ENCODE measurements at places on chromosomes 6 and 20.

DNA sequence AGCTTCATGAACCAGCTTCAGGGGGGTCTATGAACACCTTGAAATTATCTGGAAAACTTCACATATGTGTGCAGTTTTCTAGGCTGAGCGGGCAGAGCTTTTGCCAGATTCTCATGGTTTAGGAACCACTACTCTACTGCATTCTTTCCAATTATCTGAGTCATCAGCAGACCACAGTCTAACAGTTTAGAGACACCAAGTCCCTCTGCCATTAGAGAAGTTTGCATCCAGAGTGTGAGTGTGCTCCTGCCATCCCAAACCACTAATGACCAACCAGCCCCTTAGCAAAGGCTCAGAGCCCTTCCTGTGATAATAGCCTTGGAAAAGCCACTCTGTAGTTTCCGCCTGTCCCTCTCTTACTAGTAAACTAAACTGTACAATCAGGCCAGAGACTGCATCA, 96.8 kb downstream of the PHACTR1 start:
- no peak for DNase-seq

GRCh38 chr20:47857569-47858464, 72.5 kb upstream of the SULF2 start:
- peak; percentile 59 for DNase-seq

DNA sequence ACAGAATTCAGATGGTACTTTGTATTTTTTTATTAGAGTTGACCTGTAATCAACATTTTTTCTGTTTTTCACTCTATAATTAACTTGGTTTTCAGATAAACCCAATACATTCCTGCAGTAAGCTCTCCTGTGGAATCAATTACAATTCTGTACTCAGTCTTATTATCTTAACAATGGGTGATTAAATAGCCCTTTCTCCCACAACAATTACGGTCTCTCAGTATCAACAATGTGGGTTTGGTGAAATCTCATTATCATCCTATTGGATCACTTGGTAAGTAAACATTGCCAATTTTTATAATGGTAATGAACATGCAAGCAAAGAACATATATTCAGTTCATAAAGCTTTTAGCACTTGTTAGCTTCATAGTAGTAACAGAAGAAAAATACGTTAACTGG, 438.9 kb upstream of the EPHA7 start:
- DNase-seq: peak; percentile 22

GRCh38 chr20:63137851-63138415, 78.0 kb downstream of the YTHDF1 start:
- no peak for DNase-seq

DNA sequence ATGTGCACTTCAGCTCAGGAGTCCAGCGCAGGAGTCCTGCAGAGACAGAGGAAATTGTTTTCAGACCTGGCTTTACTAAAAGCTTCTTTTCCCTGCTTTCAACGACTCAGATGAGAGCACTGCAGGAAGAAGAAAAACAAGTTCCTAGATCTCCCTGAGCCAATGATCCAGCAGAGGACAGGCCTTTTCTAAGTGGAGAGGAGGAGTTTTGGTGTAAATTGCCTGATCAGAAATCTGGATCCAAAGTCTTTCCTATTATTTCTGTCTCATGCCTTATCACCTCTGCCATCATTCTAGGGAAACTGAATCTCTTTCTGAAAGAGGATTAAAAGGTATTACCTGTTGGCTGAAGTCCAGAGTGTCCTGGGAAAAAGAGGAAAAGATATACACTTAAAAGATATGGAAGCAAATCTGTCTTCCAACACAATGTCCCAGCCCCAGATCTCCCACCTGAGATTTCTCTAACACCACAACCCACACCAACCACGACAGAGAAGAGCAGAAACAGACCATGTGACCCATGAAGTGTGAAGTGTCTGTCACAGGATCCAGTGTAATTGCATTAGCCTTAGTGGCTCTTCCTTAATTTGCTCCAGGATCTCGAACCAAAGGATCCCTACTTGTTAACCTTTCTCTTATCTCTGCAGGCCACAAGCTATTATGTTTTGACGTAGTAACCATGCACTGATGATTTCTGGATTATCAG, 23.1 kb upstream of the HLA-DRB5 start:
- DNase-seq: peak; percentile 9

DNA sequence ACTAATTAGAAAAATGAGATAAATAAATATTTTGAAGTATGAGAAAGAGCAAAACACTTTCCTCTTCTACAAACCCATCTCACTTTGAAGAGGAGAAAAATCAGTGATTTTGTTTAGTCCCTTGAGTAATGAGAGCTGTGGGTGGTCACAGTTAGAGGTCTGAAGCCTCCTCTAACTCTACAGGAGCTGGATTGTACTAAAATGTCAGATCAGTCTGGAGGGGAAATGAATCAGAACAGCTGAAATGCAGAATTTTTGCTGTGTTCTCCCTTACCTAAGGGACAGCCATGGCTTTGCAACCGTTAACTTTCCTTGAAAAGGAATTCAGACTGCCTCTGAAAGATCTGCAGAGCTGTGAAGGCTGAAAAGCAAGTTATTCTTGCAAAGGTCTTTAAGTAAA, 11.4 kb upstream of the RFPL4B start:
- no peak for DNase-seq

DNA sequence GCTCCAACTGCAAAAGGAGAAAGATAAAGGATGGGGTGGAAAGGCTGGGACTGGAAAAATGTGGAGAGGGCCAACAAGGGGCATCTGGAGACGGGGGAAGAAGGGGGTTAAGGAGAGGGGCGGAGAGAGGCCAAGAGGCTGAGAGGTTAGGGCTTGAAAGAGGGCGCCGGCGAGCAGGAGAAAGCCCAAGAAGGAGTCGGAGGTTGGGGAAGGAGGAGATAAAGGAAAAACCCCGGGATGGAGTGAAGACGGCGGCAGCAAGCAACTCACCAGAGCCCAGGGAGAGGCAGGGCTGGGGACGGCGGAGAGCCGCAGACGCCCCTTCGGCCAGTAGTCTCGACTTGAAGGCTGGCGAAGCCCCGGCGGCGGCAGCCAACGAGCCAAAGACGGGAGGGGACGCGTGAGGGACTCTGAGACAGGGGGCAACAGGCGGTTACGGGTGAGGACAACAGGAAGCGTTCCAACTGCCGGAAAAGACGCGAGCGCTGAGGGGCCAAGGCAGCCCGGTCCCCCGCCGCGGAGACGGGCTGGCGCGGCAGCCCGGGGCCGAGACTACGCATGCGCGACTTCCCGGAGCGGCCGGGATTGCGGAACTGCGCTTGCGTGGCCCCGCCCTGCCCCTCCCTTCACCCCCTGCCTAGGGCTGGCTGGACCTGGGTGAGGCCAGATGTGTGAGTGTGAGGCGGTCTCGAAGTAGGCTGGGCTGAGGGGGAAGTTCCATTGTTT, at the start of gene STK38:
STK38 (minus strand) TSS at position 560 of the 726 bp plus-strand sequence. CDS start 7,277 bp downstream, outside the sequence.
- DNase-seq: peak; percentile 94

DNA sequence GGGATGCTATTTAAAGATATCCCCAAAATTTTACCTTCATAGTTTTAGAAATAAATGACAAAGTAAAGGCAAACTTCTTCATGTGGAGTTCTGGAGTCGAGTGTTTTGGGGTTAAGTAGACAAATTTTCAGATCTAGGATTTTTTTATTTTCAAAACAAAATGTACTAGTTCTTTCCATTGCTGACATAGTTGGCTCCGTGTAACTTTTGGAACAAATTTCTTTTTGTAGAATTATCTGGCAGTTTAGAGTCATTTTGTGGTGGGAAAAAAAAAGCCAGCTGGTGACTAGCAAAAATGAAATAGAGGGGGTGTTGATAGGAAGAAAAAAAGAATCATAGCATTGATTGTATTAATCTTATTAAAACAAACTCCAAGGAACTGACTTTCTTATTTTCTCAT, 131.6 kb upstream of the TCF21 start:
- DNase-seq: no peak

DNA sequence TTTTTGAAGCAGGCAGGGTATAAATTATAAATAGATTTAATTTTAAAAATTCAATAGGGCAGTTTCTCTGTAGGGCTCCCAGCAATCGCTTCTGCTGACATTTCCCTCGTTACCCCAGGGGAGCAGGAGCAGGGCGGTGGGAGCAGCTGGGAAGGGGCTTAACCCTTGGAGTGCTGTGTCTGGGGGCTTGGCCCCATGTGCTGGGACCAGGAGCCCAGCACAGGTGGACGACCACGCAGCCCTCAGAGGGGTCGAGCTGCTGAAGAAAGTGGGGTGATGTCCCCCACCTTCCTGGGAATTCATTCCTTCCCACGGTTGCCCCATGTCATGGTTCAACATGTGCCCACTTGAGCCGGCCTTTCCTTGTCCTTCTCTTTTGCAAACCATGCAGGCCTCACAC, 67.5 kb upstream of the STX16 start:
- no peak for DNase-seq

DNA sequence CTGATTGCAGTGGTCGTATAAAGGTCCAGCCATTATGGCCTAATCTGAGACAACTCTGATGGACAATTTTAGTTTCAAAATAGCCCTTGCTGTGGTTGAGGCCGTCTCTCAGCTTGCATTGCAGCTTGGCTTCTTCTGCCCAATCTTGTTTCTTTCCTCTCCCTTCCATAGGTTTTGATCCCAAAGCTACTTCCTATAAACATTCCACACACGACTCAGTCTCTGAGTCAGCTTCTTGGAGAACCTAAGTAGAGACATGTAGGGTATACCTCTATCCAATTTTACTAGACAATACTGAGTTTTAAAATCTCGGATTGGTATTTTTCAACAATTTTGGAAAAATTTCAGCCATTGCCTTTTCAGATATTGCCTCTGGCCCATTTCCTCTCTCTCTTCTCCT, 13.4 kb downstream of the IYD start:
- DNase-seq: no peak

DNA sequence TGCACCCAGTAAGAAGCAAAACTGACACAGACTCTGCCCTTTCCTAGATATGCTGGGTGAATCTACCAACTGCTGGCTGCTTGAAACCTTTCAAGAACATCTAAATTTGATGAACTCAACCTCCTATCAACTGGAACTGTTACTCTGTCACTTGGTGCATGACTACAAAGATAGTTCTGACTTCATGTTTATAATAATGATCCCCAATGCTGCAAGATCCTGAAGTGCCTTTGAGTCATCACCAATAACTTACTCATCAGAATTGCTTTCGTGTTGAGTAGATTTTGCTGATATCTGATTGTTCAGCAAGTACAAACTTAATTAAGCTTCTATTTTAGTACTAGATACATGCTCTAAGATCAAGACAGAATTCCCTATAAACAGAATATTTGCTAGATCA, 100.2 kb upstream of the ARMC2 start:
- DNase-seq: no peak

GRCh38 chr20:54168961-54169862, 4.6 kb downstream of the CYP24A1 start:
- no peak for DNase-seq

GRCh38 chr20:61850926-61851900, 214.5 kb downstream of the TAF4 start:
- DNase-seq: no peak

GRCh38 chr6:143238306-143238705, 177.6 kb downstream of the AIG1 start:
- DNase-seq: no peak

DNA sequence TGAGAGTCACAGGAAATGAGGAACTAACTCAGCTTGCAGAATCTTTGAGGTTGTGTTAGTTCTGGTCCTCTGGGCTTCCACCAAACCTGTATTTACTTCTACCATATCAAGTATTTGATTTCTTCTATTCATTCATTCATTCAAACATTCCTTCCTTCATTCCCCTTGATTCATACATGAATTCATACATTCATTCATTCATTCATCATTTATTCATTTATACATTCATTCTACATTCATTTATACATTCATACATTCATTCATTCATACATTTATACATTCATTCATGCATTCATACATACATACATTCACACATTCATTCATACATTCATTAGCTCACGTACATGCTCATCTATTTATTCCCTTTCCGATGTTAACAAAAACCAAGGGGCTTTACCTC, 120.3 kb downstream of the BMP7 start:
- no peak for DNase-seq

All from mesendoderm (in vitro differentiated cells).